OCI-LY7 (cell line): ENCODE measurements at places on chromosomes 1 and 21. TPM values are rescaled to one million over a fixed set of nuclear protein-coding genes. Genes with fewer than 3 reads are reported as not detected.
A peak's percentile ranks its signal among the peaks of the same experiment; 100 is the strongest.

DNA sequence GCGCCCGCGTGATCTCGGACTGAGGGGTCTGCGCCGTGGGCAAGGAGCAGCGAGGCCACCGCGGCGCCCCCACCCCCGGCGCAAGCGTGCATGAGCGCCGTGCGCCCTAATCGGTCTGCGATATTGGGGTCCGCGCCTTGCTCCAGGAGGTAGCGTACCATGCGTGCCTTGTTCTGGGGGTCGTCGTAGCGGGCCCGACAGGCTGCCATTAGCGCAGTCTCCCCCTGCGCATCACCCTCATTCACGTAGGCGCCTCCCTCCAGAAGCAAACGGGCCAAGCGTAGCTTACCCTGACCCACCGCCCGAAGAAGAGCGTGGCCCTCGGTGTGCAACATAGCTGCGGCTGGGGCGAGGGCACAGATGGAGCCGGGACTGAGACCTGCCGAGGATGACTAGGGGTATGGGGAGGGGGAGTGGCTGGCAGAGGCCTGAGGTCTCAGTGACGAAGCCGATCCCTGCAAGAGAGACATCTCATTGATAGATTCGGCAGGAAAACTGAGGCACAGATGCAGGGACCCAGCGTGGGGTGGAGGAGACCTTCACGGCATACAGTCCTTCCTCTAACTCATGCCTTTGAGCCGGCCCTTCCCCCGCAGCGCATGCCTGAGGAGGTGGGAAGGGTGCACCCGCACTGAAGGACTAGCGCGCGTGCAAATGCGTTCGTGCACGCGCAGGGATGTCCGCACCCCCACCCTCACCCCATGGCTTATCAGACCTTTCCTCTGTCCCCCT, 2.8 kb downstream of the ANKRD34A start:
- DNase-seq: no peak

DNA sequence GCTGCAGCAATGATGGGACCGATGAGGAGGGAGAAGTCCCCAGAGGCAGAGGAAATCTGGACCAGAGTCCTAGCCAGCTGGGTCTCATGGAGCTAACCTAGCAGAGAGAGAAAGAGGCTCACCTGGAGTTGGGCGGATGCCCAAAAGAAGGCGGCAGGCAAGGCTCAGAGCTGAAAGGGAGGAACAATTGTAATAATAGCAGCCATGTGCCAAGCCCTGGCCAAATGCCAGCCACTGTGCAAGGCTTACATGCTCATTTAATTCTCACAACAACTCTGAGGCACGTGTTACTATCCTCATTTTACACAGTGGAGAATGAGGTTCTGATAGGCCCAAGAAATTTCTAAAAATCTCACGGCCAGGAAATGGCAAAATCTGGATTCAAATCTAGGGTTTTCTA, 50.0 kb upstream of the ZNF648 start:
- no peak for DNase-seq

- DNase-seq: no peak
These were observed 26.0 kb downstream of the CCDC18 start for GRCh38 chr1:93206567-93206954.

- no peak for DNase-seq
These were observed 60.6 kb upstream of the AKT3 start for GRCh38 chr1:243910607-243911006.

- DNase-seq: no peak
These were observed 14.5 kb downstream of the LY9 start for GRCh38 chr1:160810486-160810885.

- DNase-seq: peak; percentile 70
These were observed 19.8 kb upstream of the SARS1 start for GRCh38 chr1:109193653-109194590.

- DNase-seq: no peak
These were observed 302.7 kb downstream of the MRPL39 start for GRCh38 chr21:25304611-25305010.

DNA sequence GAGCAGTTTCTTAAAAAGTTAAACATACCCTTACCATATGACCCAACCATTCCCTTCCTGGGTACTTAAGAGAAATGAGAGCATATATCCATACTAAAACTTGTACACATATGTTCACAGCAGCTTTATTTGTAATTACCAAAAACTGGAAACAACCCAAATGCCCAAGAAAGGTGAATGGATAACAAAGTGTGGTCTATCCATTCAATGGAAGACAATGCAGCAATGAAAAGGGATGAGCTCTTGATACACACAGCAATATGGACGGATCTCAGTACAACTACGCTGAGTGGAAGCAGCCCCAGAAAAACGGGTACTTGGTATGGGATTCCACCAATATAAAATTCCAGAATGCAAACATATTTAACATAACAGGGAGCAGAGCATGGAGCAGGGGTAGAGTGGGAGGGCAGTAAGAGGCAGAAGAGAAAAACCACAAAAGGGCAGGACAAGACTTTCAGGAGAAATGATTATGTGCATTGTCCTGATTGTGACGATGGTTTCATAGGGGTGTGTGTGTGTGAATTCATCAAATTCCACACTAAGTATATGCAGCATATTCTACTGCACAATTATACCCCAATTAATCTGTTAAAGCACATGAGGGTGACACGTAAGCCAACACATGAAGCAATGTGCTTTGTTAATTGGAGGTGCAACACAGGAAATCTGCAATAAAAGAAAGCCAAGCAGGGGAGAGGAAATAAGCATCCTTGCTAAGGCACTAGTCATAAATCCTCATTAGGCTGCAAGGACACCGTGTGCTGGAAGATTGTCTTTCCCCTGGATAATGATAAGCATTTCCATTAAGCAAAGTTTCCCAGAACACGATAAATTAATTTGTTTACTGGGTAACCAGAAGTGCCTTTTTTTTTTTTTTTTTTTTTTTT, 113.1 kb upstream of the KRTAP19-8 start:
- DNase-seq: no peak

SRM gene
- total RNA-seq: 185 and 208 TPM in 2 replicates

VWA5B1 gene
- total RNA-seq: 0.13 and 0.19 TPM in 2 replicates

TFF3 gene
- total RNA-seq: not detected in 2 replicates

FAM177B gene
- total RNA-seq: not detected in 2 replicates

LCA5L gene
- total RNA-seq: 1.8 and 2.3 TPM in 2 replicates

RGS1 gene
- 0.37 TPM in 1 of 2 replicates, not detected in the other for total RNA-seq

S1PR1 gene
- total RNA-seq: 0.13 TPM in 1 of 2 replicates, not detected in the other

CLCA1 gene
- not detected in 2 replicates for total RNA-seq

MROH7 gene
- total RNA-seq: not detected in 2 replicates
